ENCODE measurements at places on chromosomes 2 and 18.
A peak's percentile ranks its signal among the peaks of the same experiment; 100 is the strongest.

DNA sequence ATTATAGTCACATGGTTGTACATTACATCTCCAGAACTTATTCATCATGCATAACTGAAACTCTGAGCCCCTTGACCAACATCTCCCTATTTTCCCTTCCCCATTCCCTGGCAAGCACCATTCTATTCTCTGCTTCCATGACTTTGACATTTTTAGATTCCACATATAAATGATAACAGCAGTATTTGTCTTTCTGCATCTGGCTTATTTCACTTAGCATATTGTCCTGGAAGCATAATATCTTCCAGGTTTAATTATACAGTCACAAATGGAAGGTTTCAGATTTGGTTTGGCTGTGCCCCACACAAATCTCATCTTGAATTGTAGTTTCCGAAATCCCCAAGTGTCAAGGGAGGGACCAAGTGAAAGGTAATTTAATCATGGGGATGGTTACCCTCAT is 626.9 kb upstream of the PKDCC start:
- DNase-seq, result no peak

DNA sequence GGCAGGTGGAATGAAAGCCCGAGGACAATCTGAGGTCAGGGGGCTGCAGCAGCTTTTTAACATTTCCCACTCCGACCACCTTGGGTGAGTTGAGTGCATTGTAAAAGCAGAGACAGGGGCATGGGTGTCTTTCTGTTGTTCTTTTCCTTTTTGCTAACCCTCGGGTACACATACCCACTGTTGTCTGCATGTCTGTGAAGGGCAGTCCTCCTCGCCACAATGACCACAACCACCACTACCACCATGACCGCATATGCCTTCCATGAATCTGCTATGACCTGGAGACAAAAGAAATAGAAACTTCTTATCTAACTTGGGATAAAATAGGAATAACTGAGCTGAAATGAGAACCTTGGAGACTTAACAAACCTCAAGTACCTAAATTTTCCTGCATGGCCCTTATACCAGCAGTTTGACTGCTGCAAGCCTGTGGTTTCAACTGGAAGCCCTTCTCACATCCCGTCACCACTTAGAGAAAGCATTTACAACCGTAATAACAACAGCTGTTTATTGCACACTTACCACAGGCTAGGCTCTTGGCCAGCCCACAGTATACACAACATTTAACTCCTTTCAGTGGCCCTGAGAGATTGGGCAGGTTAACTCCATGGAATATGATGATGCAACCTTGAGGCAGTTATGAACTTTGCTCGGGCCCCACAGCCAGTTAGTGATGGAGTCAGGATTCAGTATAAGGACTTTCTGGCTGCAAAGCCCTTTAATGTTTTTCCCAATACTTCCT is 80.3 kb downstream of the GYPC start:
- DNase-seq, result peak; percentile 60

DNA sequence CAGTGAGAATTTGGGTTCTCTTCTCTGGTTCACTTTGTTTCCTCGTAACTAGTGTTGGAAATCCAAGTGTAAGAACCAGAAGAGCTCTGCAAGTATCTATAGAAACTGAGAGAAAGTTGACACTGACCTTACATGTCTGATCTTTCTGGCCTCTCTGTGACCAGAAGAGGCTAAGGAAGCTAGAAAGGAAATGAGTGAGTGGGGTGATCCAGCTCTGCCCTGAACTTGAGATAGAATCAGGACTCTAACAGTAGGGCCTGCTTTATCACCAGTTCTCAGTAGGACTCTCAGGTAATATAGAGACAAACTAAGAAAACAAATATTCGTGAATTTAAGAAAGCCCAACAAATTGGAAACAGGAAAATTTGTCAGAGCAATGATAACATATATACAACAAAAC is 441.2 kb upstream of the ZNF804A start:
- DNase-seq, result no peak

GRCh38 chr18:21194871-21195771 is 46.9 kb upstream of the GREB1L start:
- DNase-seq, result no peak

- DNase-seq, result no peak
Observed at GRCh38 chr2:44487052-44487451, 125.3 kb downstream of the CAMKMT start.

- DNase-seq, result no peak
Observed at GRCh38 chr18:54806526-54806925, 21.8 kb upstream of the RAB27B start.

DNA sequence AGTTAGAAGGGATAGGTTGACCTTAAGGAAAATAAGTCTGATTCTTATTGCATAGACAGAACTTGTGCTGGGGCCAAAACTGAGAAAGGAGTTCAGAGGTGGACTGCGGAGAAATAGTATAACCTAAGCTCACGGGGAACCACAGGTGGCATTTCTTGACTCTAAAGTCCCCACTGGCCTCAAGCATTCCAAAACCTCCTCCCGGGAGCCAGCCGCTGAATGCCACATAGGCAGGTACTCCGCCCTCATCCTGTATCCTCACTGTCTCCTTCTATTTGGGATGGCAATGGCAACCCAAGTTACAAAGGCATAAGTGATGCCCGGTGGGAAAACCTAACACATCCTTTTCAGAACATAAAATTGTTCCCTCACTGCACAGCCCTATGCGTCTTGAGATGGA is 173.0 kb downstream of the SP3 start:
- no peak for DNase-seq

- DNase-seq, result no peak
Observed at GRCh38 chr2:219037783-219038499, 3.4 kb downstream of the CFAP65 start.

GRCh38 chr2:138445227-138445626 is 56.3 kb upstream of the SPOPL start:
- DNase-seq, result no peak

GRCh38 chr2:9741110-9741509 is 102.2 kb upstream of the TAF1B start:
- no peak for DNase-seq

DNA sequence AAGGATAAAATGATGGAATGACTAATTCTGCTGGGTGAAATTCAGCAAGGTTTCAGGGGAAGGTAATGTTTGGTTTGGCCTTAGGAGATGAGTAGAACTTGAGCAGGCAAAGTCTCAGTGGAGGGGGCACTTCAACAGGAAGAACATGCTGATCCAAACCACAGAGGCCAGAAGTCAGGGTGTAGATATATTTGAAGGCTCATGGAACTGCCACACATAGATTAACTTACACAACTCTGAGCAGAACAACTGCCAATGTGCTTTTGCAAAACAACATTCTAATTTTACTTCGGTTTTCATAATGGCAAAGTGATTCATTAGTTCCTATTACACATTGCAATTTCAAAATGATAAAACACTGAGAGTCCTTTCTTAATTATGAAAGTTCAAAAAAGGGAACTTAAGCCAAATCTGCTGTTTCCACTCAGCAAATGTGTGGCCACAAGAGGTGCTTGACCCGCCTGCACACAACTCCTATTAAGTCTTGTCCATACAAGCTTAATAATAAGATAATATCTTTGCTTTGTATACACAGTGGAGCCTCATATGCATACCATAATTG is 284.8 kb downstream of the MREG start:
- DNase-seq, result no peak

GRCh38 chr2:152730591-152731333 is 12.3 kb downstream of the ARL6IP6 start:
- DNase-seq, result no peak

DNA sequence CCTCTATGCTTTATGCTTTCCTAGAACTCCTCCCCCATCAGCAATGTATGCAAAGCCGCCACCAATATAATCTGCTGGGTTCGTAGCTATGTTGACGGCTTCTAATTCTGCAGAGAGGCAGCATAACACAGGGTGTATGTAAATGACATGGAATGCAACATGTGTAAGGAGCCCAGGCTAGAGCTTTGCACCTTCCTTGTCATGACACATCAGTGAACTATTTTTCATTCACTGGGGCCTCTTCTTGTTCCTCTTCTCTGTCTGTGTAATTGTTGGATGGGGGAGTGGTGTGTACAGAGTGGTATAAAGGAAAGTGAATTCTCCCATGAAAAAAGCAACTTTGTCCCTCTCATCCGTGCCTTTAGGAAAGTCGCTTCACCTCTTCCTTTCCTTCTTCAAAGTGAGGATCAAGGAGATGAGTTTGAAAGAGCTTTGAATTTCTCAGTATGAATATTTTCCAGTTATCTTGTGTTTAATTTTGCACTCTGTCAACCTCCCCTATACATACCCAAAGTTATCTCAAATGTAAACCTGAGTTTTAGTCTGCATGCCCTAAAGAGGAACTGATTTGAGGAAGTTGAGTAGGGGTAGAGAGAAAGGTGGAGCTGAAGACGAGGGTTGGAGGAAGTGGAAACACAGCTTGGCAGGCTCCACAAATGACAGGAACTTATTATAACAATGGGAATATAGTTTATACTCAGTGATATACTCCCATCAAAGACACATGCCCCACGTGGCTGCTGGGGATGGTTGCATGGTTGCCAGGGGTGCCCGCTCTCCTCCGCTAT is 74.9 kb upstream of the ARL4C start:
- no peak for DNase-seq

DNA sequence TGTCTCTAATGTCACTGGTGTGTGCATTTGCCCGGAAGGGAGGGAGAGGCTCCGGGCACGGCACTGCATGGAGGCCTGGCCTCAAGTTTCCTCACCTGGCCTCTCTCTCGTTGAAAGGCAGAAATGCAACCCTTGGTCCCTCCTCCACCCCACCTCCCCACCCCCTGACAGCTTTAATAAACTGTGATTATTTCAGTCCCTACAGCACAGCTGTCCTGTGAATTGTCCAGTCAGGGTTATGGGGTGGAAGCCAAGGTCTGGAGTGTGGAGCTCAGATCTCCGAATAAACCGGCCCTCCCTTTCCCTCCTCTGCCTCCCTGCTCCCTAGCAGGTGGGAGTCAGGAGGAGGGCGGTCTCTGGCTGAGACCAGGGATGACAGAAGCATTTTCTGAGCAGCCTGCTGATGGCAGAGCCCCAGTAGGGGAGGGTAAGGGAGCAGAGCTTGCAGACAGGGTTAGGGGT is 199.2 kb upstream of the SMAD2 start:
- no peak for DNase-seq

GRCh38 chr2:210524533-210524932 is 31.9 kb upstream of the CPS1 start:
- DNase-seq, result no peak

DNA sequence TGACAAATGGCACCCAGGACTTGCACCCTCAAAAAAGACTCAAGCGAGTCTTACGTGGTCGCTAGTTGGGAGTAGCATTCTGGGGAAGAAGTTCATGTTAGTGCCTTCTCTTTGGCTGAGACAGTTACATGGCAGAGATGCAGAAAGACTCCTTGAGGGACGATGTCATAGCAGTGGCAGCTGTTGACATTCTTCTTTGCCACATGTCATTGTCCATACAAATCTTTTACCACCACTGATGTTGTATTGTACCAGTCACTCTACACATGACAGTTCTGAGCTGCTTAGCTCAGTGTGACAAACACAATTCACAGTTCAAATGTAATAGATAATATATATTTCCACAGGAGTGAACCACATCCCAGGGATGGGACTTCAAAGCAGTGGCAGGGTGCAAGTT is 197.1 kb downstream of the TCF4 start:
- DNase-seq, result no peak

DNA sequence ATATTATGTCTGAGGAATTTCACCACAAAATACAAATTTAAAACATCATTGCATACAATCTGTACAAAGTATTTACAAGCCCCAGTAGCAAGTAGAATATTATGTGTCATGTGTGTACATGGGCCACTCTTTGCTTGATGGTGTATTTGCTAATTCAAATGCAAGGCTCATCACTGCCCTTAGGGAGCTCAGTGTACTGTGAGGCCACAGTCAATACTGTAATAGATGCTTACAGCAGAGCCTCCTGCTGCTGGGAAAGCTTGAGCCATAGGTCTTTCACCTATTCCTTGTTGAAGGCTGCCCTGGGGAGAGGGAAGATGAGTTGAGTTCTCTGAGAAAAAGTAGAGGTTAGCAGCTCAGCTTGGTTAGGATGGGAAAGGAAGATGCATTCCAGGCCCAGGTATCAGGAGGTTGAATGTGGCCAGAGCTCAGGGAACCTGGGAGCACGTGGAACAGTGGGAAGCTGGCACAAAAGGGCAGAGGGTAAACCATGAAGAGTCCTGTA is 189.6 kb downstream of the LRP1B start:
- DNase-seq, result no peak

DNA sequence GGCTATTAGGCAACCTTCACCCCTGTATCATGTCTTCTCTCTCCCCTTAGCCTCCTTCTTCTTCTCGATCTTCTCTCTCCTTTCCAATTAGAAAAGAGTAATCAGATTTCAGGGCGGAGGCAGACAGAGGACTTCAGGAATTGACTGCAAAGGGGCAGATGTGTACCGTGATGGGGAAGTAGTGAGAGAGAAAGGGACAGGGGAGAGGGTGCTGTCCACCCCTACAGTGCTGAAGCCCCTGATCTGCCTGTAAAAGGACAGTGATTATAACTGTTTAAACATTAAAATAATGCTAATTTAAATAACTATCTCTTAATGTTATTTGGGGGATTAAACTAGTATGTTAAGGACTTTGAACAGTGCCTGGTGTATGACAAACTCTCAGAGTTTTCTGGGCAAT is 178.5 kb downstream of the ACTR3 start:
- DNase-seq, result no peak

GRCh38 chr18:70455731-70456130 is 166.9 kb downstream of the SOCS6 start:
- DNase-seq, result no peak

DNA sequence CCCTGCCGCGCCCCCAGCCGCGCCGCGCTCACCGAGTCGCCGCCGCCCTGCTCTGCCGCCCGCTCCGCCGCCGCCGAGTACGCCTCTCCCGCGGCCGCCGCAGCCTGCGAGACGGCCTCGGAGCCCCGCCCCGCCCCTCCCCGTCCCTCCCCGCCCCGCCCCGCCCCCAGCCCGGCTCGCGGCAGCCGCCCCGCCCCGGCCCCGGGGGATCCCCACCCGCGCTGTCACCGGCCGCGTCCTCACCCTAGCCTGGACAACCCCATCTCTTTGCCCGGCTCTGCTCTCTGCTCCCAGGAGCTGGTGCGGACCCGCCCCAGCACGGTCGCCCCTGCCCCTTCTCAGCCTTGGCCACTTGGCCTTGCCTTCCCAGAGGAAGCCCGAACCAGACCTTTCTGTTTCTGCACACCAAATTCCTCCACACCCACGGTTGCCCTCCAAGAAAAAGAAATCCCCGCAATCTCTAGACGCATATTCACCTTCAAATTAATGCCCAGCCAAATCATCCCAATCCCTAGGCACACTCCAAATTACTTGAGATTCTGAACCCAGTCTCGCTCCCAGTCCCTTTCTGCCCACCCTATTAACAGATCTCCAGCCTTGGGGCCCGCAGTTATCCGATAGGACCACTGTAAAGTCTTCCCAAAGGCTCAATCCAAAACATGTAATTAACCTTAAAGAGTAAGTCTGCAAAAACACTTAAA is at the start of gene CYRIA:
CYRIA (minus strand) TSS at position 87 of the 701 bp plus-strand sequence. CDS start 77,715 bp downstream, outside the sequence.
- DNase-seq, result peak; percentile 67

GRCh38 chr2:234374150-234374508 is 122.8 kb downstream of the ARL4C start:
- DNase-seq, result no peak

DNA sequence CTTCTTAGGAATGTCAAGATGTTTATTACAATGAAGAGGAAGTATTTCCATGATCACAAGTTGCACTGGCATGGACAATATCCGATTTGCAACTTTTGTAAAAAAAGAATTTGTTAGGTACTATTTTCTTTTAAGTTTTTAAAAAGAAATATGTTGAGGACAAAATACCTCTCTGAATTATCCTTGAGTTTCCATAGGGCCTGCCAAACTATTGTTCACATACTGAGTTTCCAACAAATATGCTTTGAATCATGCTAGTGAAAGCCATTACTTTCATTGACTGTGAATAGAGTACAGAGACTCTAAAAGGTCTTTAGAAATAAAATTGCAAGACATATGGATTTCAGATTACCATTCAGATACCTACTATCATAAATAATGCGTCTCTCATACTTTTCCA is 566.1 kb downstream of the TMEM182 start:
- no peak for DNase-seq
